ENCODE measurements at places on chromosomes 6 and 20.

GRCh38 chr6:128414943-128415342 is 105.5 kb downstream of the PTPRK start:
- DNase-seq: no peak

DNA sequence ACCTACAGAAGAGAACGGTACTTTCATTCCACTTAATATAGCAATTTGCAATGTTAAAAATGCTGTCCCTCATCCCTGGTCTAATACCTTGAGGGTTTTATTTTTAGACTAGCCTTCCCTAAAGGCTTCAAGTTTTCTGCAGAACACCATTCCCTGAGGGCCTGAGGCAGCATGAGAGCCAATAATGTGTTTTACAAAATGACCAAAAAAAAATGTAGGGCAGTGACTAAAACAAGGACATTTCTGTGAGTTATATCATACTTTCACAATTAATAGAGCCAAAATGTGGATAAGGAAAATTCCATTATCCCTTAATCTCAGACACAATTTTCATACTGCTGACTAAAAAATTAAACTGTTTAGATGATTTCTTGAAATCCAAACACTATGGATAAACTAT is 22.7 kb downstream of the GPR63 start:
- DNase-seq: no peak

DNA sequence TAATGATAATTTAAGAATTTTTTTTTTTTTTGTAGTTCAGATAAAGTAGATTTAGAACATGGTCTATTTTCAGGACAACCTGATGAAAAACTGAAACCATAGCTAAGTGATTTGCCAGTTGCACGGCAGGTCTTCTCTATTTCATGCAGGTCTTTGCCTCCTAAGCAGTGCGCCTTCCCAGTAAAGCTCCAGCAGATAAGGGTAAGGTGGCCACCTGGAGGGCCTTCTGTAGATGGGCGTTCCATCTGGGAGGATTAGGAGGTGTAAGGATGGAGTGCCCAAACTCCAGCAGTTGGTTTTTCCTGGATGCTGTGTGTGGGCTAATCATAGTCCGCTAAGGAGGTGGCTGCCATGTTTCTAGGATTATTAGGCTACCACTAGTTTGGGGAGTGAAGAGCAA is 107.1 kb downstream of the ARID1B start:
- no peak for DNase-seq

- no peak for DNase-seq
Measured at GRCh38 chr6:68834551-68834950, 199.5 kb downstream of the ADGRB3 start.

- DNase-seq: no peak
Measured at GRCh38 chr20:47008842-47009518, 114.3 kb downstream of the EYA2 start.

DNA sequence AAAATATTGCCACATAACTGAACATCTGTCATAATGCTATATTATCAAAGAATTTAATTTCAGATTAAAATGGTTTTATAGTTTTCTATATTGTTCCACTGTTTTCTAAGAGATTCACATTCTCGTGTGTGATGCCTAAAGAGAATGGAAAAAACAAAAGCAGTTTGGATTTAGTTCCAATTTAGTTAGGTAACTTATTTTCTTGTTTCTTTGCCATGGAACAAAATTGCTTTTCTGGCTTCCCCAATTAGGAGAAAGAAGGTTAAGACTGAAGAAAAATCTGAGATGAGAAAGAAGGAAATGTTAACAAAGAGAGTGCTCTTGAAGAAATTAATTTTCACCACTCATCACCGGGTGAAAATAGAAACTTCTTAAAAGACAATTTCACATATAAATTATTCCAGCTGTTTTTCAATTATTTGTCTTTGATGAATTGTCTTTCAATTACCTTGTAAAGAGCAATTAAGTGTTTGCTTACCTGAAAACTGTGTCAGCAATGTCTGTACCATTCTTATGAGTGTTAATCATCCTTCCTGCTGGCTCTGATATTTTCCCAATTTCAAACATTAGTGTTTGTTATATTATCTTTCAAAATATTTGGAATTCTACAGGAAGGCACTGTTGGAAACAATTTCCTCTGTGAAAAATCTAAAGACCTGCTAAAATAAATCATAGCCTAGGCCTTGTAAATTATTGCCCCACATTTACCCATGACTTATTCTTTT is 19.5 kb downstream of the PHACTR2 start:
- no peak for DNase-seq

DNA sequence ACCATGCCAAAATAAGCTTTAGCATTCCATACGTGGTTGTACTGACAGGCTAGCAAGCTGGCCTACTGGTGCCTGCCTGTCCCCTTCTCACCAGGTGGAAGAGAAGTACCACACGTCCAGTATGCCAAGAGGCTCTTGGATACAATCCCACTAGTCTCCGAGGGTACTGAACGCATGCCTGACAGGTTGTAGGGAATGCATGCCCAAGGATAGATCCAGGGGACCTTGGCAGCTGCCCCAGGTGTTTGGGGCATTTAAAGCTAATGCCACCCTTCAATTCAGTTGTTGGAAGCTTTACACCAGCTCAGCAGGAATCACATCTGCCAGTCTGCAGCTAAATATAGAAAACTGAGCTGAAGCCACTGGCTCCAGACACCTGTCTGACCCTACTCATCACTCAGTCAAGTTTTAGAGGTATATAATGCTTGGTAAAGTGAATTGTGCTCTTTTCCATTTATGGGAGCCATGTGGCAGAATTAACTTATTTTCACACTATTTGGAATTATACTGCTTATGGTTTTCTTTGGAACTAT is 4.9 kb downstream of the TUBB2B start:
- no peak for DNase-seq

- no peak for DNase-seq
Measured at GRCh38 chr6:30258204-30258603, 45.0 kb upstream of the TRIM26 start.

- DNase-seq: no peak
Measured at GRCh38 chr20:32605167-32605656, 20.1 kb upstream of the NOL4L start.

DNA sequence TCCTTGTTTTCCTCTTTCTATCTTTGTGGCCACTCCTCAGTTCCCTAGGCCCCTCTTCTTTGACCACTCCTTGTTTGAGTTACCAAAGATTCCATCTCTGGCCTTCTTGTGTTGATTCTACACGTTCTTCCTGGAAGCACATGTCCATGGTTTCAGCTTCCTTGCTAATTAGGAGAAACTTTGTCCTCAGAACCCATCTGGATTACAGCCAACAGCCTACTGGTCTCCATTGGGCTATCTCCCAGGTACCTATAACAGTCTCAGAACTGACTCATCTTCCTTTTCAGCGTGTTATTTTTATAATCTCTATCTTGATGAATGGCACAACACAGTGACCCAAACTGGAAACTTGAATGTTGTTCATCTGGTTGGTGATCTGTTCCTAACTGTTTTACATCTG is 17.5 kb downstream of the PTPRA start:
- no peak for DNase-seq

DNA sequence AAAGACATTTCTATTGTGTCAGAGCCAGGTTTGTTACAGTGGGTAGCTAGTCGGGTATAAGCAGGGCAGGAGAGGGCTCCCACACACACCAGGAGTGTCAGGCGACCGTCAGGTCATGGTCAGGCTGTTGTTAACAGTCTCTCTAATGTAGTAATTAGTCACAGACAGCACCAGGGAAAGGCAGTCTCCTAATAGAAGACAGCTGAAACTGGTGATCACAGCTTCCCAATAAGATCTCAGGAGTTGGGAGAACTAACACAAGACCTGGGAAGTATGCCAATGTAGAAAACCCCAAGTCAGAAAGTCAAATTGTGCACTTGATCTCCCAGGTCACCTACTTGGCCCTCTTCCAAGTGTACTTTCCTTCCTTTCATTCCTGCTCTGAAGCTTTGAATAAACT is 53.0 kb upstream of the GPR6 start:
- DNase-seq: no peak

DNA sequence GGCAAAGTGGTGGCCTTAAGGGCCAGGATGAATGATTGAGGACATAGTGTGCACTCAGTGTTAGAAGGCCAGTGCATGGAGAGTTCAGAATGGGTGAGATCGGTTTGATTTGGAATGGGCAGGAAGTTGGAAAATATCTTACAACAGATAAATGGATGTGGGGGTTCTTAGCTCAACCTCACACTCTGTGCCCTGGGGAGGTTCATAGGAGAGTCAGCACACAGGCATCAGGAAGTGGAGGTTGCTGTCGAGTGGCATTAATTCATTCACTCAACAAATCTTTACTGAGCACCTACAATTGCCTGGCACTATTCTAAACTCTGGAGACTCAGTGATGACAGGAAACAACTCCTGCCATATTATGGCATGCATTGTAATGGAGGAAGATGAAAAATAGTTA is 313.7 kb upstream of the SUPT3H start:
- DNase-seq: no peak

DNA sequence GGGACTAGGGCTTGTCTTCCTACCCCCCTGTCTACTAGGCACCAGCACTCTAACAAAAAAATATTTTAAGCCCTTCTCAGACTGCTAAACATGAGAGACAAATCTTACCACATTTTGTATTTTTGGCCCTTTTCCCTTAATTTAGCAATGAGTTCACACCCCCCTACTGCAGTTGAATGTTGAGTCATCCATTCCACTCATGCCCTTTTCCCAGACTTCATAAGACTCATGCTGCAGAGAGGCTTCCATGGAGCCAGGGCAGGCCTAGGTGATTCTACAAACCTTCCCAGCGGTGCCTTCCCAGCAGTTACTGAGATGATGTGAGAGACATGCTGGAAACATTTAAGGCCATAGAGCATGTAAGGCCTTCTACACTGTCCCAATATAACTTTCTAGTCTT is 53.9 kb downstream of the PXDC1 start:
- DNase-seq: no peak

GRCh38 chr20:17875981-17876385 is 92.6 kb downstream of the SNX5 start:
- no peak for DNase-seq
